Smooth muscle cell of the umbilical artery (primary cell): ENCODE measurements at places on chromosomes 3 and 15. TPM values are rescaled to one million over a fixed set of nuclear protein-coding genes. Genes with fewer than 3 reads are reported as not detected.

The SPESP1 gene
- 2.7 and 6.0 TPM in 2 replicates for total RNA-seq

The SLC15A2 gene
- total RNA-seq = 0.59 and 2.3 TPM in 2 replicates

The LRRIQ4 gene
- total RNA-seq = not detected in 2 replicates

The CCDC9B gene
- total RNA-seq = 37.7 and 94.3 TPM in 2 replicates

The RBPMS2 gene
- total RNA-seq = not detected in 2 replicates

The CHRNA7 gene
- 0.05 TPM in 1 of 2 replicates, not detected in the other for total RNA-seq

The SLC25A36 gene
- 79.9 and 97.2 TPM in 2 replicates for total RNA-seq

The FSIP1 gene
- total RNA-seq = 0.65 and 0.89 TPM in 2 replicates

The TMEM108 gene
- total RNA-seq = under 0.01 and 0.23 TPM in 2 replicates

The C3orf22 gene
- total RNA-seq = not detected in 2 replicates

The DLL4 gene
- 0.14 and 0.30 TPM in 2 replicates for total RNA-seq

The GNAT1 gene
- total RNA-seq = not detected in 2 replicates

The CCNB2 gene
- total RNA-seq = 4.5 and 18.1 TPM in 2 replicates

The PARP9 gene
- total RNA-seq = 10.1 and 11.5 TPM in 2 replicates

The ARL8B gene
- 76.5 and 135 TPM in 2 replicates for total RNA-seq

The SLC6A6 gene
- total RNA-seq = 12.8 and 16.0 TPM in 2 replicates

The SIDT1 gene
- not detected in 2 replicates for total RNA-seq

The CDHR4 gene
- total RNA-seq = not detected in 2 replicates

The CCR1 gene
- not detected in 2 replicates for total RNA-seq

The ARHGAP31 gene
- 8.6 and 16.0 TPM in 2 replicates for total RNA-seq

The GOLGA8R gene
- total RNA-seq = 1.2 and 3.3 TPM in 2 replicates

The SNTN gene
- total RNA-seq = not detected in 2 replicates

The PLA2G4D gene
- not detected in 2 replicates for total RNA-seq

The PPP2R3A gene
- 6.5 and 12.5 TPM in 2 replicates for total RNA-seq

The ZDHHC19 gene
- not detected in 2 replicates for total RNA-seq

The GOLGA6D gene
- 0.05 TPM in 1 of 2 replicates, not detected in the other for total RNA-seq

The HHATL gene
- total RNA-seq = not detected in 2 replicates

The SLC22A13 gene
- 1.5 and 1.6 TPM in 2 replicates for total RNA-seq

The MIX23 gene
- 26.1 and 26.5 TPM in 2 replicates for total RNA-seq

The HYAL3 gene
- total RNA-seq = 5.3 and 5.7 TPM in 2 replicates

The TMOD2 gene
- 10.4 and 13.8 TPM in 2 replicates for total RNA-seq

The PPM1L gene
- total RNA-seq = 0.74 and 0.89 TPM in 2 replicates

The C3orf85 gene
- total RNA-seq = not detected in 2 replicates

The USP3 gene
- total RNA-seq = 33.6 and 43.8 TPM in 2 replicates
